ENCODE measurements at places on chromosomes 5 and 9.

- DNase-seq = no peak
These were observed 28.7 kb downstream of the ANKRD34B start for GRCh38 chr5:80541392-80541791.

- DNase-seq = no peak
These were observed 603.0 kb downstream of the BNC2 start for GRCh38 chr9:16267281-16268066.

DNA sequence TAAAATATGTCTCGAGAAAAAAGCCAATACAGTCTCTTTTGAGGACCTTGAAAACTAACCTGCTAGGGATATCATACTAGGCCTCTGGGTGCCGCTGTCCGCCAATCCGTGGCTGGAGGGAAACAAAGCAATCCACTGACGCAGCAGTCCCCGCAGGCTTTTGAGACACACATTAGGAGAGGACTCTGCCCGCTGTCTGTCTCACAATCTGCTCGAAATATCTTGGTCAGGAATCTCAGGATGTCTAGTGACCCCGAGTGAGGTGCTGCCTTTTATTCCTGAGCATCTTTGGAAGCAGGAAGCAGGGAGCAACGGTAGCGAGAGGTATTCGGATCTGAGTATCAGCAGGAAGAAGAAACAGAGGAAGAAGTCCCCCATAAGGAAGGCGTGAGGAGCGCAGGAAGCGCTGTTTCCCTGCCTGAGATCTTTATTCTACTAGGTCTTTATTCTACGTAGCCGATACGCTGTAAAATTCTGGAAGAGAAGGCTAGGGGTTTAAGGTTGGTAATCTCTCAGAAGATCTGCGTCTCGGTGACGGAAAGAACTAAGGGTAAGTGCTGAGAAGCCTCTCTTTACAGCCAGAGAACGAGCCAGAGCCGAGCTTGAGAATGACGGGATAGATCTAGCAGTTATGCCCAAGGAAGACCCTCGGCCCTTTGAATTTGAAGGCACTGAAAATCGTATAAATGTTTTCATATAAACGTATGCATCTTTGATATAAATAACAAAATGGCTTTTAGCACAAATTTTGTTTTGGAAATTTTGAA is 4.0 kb upstream of the PCDHGA1 start:
- no peak for DNase-seq

DNA sequence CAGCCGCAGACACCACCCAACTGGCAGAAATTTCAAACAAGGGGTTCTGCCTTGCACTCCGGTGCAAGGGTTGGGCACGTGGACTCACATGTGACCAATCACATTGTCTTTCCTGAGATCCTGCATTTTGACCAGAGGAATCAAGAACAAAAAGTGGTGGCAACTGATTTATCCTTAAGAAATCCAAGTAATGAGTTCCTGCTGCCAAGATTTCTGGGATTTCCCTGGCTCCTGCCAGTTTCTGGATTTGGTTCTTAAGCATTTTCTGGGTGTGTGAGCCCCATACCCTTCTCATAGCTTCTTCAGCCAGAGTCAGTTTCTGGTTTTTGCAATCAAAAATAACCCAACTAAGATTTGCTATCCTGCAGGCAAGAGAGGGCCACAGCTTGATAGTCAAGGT is 17.4 kb upstream of the KCNIP1 start:
- no peak for DNase-seq

- DNase-seq = no peak
These were observed 279.7 kb downstream of the GADD45G start for GRCh38 chr9:89884356-89885083.

GRCh38 chr9:136823136-136824046 is 15.6 kb downstream of the RABL6 start:
- no peak for DNase-seq

- no peak for DNase-seq
These were observed 253.4 kb upstream of the ANKH start for GRCh38 chr5:15124871-15125568.

- DNase-seq = no peak
These were observed 9.5 kb upstream of the TOR2A start for GRCh38 chr9:127744398-127745110.

- DNase-seq = no peak
These were observed 59.7 kb upstream of the GARNL3 start for GRCh38 chr9:127204771-127205470.

DNA sequence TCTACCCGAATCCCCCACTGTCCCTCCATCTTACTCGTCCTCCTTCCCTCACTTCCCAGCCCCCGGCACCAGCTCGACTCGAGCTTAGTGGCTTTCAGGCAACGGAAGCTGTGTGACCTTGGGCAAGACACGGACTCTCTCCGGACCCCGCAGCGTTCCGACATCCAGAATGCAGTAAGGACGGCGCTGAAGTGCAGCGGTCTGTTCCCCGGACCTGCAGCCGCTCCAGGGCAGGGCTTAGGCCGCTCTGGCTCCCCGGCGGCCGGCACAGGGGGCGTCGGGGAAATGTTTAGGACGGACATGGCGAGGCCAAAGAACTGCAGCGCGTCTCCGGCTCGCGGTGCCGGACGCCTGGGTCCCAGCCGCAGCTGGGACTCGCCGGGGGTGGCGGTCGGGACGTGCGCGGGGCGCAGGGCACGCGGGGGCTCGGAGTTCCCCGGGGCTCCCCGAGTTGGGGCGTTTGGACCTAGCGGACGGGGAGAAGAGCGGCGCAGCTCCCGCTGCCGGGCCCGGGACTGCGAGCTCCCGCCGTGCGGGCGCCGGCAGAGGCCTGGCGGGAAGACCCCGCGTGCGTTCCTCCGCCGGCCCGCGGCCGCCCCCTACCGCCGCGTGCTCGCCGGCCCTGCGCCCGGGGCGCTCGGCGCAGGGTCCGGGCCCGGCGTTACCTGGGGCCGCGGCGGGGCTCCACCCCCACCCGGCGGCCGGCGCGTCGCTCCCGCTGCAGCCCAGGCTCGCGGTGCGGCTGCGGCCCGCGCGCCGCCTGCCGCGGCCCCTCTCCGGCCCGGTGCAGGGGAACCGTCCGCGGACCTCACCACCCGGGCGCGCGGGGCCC is 5.6 kb upstream of the RNF44 start:
- no peak for DNase-seq

DNA sequence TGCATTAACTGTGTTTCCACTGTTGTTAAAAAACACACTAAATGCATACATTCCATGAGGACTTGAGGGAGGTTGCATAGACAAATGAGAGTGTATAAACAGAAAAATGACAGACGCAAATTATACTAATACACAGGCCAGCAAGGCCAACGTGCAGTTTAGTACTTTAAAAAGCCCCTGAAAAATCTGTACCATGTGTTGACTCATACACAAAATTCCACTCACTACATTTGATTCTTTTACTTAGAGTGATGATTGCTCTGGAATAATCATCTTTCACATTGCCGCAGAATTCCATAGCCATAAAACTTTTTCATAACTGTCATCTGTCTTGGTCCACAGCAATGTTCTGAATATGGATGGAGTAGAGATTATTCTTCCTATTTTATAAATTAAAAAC is 215.7 kb downstream of the FAM114A2 start:
- no peak for DNase-seq

DNA sequence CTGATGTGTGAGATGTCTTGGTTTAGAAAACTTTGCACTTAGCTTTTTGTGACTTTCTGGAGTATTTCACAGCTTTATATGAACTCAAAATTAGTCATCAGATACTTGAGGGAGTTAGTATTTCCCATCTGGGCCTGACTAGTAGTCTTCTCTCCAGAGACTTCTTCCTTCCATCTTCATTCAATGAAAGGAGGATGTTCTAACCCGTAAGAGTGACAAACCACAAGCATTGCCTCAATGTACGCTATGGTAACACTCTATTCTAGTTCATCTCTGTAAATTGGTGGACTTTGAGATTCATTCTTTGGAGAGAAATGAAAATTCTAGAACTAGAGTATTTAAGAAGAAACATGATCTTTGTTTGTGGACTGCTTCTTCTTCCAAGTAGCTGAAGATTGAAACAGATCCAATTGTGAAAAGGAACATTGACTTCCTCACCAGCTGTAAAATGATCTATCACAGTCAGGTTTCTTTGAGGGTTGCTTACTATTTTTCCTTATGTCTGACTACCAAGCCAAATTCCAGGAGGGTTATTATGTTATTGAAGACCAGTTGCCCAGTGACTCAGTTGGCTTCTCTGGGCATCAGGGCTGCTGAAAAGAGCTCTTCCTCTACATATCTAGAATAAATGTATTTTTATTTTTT is 157.6 kb downstream of the SLC12A2 start:
- DNase-seq = no peak

- no peak for DNase-seq
These were observed 282.4 kb upstream of the RPS23 start for GRCh38 chr5:82560561-82560960.

- no peak for DNase-seq
These were observed 1.6 kb downstream of the STKLD1 start for GRCh38 chr9:133377721-133378216.

DNA sequence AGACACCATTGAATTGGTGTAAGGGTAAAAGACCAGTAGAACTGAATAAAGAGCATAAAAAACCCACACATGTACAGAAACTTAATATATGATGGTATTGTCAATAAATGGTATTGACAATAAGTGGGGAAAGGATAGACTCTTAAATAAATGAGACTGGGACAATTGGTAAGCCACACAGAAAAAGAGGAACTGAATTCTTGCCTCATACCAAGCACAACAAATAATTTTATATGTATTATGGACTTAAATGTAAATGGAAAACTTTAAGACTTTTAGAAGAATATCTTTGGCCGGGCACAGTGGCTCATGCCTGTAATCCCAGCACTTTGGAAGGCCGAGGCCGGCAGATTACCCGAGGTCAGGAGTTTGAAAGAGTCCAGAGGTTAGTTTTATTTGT is 37.9 kb upstream of the PPP2CA start:
- DNase-seq = no peak

DNA sequence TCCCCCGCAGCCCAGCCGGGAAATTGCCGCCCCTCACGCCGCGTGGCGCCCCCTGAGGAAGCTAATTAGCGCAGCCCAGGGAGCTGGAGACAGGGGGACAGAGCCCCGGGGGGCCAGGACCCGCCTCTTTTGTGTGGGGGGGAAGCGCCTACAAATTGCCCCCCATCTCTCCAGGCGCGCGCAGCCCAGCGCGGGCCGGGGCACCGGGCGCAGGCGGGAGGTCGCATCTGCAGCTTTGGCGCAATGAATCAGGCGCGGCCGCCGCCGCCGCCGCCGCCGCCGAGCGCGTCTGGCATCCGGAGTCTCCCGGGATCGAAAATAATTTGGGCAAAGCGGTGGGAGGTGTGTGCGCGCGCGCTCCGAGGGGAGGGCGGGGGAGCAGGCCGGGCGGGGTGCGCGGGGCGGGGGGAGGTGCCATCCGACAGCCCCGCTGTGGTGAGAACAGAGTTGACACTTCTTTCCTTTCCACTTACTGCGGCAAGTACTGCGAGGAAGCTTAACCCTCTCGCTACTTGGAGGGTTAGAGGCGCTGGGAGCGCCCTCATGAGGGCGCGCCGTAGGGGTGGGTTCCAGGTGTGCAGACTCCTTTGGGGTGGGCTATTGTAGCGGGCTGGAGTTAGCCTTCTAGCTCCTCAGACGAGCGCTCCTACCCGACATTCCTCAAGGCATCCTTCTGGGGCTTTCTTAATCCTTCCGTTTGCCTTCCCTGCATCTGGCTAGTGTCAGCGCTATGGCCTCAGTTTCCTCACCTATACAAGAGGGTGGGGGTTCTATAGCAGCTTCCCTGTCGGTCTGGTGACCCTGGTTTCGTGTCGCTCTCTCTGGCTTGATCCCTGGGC is 63.1 kb downstream of the CXXC5 start:
- peak; percentile 59 for DNase-seq

DNA sequence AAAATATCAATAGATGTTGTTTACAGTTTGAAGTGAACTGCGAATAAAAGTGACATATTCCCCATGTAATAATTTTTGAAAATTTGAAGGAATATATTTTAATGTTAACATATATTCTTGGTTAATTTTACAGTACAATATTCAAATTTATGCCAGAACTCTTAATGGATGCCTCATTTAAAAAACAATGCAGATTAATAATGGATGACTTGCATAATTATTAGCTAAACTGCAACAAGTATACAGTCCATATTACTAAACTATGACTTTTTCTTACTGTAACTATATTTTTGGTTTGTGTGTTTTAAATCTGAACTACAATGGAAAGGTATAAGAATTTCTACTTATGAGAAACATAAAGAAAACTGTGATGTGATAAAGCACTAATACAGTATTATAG is 1390.1 kb downstream of the PTPRD start:
- no peak for DNase-seq

- no peak for DNase-seq
These were observed 674.6 kb upstream of the SEMA6A start for GRCh38 chr5:117249086-117249815.

DNA sequence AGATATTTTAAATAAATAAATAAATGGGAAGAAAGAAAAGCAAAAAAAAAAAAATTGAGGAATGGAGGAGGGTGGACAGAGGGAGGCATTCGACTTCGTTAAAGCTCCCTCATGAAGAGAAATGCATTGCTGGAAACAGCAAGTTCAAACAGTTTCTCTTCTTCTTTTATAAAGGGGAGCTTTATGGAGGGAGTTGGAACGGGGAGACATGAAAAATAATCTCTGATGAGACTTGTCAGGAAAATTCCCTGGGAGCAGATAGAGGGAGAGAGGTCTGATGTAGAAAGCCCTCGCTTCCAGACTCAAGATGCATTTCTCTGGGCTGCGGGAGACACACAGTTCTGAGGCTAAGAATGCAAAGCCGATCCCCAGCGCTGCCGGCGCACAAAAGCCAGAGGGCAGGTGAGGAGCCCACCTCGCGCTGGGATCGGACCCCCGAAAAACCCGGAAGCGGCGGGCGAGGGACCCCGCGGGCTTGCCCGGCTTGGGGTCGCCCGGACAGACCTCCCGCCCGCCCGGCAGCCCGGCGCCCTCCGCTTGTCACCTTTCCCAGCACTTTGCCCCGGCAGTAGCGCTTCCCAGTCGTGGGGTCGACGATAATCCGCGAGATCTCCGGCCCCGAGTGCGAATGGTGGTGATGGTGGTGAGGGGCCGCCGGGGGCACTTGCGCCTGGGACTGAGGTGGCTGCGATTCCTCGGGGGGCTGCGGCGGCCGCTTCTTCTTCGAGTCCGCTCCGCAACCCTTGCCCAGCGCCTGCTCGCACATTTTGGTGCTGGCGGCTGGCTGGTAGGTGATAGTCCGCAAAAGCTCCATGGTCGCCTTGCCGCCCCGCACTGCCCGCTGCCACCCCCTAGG is 512 bp downstream of the PLK2 start:
- DNase-seq = peak; percentile 49

DNA sequence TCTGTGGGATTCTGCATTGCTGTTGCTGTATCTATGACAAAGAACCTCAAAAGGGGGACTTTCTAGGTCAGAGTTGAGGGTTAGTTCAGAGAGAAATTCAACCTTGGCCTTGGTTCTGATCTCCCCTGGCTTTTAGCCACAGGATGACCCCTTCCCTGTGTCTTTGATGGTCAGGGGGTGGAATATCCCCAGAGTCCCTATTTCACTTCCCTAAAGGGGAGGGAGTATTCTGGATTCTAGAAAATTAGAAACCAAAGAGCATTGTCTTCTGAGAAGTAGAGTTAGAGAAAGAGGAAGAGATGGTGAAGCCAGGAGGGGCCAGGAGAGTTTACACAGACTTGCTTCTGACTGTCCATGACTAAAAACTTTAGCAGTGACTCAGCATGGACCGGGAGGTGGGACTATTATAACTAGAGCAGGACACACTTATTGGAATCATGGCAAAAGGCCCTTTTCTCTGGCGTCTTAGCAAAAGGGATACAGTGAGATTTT is 56.2 kb upstream of the LPAR1 start:
- DNase-seq = peak; percentile 16

GRCh38 chr9:3698531-3698930 is 172.7 kb upstream of the RFX3 start:
- DNase-seq = no peak

All from NCI-H226 (cell line).